ENCODE measurements at places on chromosomes 2 and 18. TPM values are rescaled to one million over a fixed set of nuclear protein-coding genes. Genes with fewer than 3 reads are reported as not detected.

- H3K27me3 ChIP-seq, result no peaks in the 10 kb centered on the region
- H3K36me3 ChIP-seq, result no peaks in the 10 kb centered on the region
- H3K4me3 ChIP-seq, result no peak overlapping the region
- H3K4me1 ChIP-seq, result peaks cover 8% of the 10 kb centered on the region
Observed at GRCh38 chr2:25996844-25997243, 14.5 kb upstream of the KIF3C start.

GRCh38 chr2:1993711-1994682 lies 249.7 kb upstream of the PXDN start:
- H3K4me1 ChIP-seq, result peaks cover 35% of the 10 kb centered on the region
- peaks cover 35% of the 10 kb centered on the region for H3K27me3 ChIP-seq
- no peak for DNase-seq
- no peak overlapping the region for H3K27ac ChIP-seq
- H3K36me3 ChIP-seq, result no peaks in the 10 kb centered on the region

The REG3G gene
- total RNA-seq, result not detected

- H3K4me1 ChIP-seq, result no peaks in the 10 kb centered on the region
- no peaks in the 10 kb centered on the region for H3K36me3 ChIP-seq
- H3K27me3 ChIP-seq, result no peaks in the 10 kb centered on the region
- no peak overlapping the region for H3K4me3 ChIP-seq
Observed at GRCh38 chr2:211468877-211469663, 912.7 kb downstream of the CPS1 start.

- no peaks in the 10 kb centered on the region for H3K27me3 ChIP-seq
- no peaks in the 10 kb centered on the region for H3K36me3 ChIP-seq
- DNase-seq, result no peak
- no peak overlapping the region for H3K27ac ChIP-seq
Observed at GRCh38 chr18:73613706-73614340, 533.8 kb downstream of the FBXO15 start.

The ANKRD29 gene
- not detected for total RNA-seq

DNA sequence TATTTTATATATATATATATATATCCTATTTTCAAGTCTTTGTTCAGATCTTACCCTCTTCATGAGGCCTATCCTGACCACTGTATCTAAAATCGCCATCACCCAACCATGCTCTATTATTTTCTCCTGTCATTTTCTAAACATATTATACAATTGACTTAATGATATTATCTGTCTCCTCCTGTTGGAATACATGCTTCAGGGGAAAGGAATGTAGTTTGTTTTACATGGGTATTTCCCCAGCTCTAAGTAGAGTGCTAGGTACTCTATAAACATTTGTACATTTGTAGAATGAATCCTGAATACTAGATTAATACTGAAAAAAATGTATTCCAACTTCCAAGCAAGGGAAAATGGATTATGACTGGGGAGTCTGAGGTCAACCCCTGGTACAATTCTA lies 26.2 kb downstream of the TTC21B start:
- H3K4me1 ChIP-seq, result no peaks in the 10 kb centered on the region
- DNase-seq, result no peak
- peaks cover 4% of the 10 kb centered on the region for H3K36me3 ChIP-seq
- H3K27me3 ChIP-seq, result no peaks in the 10 kb centered on the region

- H3K27me3 ChIP-seq, result no peaks in the 10 kb centered on the region
- DNase-seq, result no peak
- H3K36me3 ChIP-seq, result peaks cover 59% of the 10 kb centered on the region
- peaks cover 17% of the 10 kb centered on the region for H3K4me1 ChIP-seq
- no peak overlapping the region for H3K27ac ChIP-seq
Observed at GRCh38 chr2:210456571-210456970, 20.0 kb downstream of the LANCL1 start.

The STARD6 gene
- not detected for total RNA-seq

Measured in naive thymus-derived CD8-positive, alpha-beta T cell (primary cell).